ENCODE measurements at places on chromosomes 5 and 9.

GRCh38 chr5:120873083-120873482 is 409.0 kb downstream of the PRR16 start:
- no peak for DNase-seq

GRCh38 chr9:113701774-113702755 is 174.0 kb upstream of the ZNF618 start:
- no peak for DNase-seq

DNA sequence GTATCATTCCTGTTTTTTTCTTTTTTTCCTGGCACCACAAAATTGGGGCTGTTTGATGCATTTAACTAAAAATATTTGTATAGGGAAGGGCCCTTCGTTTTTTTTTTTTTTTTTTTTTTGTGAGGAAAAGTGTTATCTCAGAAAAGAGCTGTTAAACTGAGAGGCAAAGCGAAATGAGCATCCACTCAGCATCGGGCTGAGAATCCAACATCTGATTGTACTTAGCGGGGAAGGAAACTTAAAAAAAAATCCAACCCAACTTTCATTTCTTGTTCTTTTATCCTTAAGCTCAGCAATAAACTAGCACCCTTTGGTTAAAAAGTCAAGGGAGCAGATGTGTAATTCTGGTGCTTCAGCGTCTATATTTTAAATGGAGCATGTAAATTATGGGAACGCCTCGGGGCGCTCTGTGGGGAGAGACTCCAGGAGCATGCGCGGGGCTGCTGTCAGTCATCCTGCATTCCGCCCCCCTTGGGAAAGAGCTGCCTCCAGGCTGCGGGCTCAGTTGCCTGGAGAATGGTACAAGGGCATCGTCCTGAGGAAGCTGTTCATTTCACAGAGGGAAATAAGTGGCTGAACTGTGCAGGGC is 33.3 kb downstream of the DMRT2 start:
- DNase-seq: peak; percentile 61

DNA sequence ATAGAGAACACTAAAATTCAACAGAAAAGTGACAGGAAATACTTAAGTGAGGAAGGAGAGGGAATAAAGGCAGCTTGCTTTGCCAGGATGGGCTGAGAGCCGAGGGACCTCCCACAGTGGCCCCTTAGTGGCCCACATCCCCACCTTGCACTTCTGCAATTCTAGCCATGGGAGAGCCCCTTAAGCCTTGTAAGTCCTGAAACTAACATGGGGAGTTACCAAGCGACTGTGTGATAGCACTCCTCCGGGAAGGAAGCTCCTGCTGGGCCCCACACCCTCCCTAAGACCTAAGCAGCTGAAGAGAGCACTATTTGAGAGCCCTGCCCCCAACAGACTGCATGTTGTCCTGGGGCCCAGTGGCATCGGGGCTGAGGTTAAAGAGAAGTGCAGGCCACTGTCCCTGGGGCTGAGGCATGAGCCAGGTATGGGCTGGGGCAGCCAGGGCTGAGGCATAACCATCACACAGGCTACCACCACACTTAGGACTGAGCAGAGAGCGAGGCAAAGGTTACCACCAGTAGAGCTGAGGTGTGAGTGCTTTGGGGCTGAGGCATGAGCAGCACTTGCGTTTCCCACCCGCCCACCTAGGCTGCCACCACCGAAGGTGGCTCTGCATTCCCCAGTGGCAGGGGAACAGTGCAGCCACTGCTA is 301.8 kb upstream of the TRPC7 start:
- DNase-seq: no peak

DNA sequence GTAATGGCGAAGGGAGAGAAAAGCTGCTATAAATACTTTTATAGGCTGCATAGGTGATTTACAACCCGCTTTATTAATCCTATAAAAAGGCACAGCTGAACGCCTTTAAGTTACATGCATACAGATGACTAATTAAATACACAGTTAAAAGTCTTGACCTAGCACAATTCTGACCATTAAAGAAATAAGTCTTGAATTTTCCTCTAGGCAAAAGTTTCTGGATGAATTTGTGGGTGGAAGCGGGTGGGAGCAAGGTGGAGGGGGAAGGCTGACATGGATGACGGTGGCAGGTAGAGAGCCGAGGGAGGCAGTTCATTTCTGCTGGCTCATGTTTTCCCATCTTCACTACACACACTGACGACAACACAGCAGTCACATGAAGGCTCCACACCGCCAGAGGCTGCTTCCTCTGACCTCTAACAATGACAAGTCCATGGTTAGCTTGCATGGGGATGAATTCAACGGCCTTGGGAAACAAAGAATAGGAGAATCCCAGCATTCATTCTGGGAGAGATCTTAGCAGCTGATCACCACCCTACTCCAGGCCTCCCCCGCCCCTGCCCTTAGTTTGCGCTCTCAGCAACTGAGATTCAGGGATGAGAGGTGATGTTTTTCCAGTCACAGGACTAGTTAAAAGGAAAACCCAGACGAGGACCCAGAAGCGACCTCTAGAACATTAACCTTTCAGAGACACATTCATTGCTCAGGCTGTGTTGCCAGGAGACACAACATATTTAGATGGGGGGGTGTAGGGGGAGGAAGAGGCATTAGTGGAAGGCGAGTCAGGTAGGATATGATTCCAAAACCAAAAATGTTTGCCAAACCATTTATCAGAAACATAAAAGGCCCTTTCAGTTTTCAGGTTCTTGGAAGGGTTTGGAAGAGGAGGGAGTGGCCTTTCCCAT is 329.3 kb downstream of the PIK3R1 start:
- peak; percentile 36 for DNase-seq

DNA sequence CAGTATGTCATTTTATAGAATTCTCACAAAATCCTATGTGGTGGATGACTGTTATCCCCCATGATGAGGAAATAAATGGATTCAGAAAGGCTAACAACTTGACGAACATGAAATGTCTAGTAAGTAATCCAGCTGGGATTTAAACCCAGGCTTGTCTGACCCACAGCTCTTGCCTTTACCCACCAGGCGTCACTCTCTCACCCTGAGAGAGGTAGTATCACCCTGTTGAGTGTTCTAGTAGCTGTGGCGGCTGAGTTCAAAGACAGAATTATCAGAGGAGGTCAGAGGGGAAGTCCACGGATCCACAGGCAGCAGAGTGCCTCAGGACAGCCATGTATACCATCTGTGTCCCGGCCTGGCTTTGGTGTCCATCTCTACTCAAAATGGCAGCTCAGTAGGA is 113.8 kb downstream of the ZNF462 start:
- no peak for DNase-seq

GRCh38 chr5:74943905-74944304 is 77.7 kb upstream of the FAM169A start:
- no peak for DNase-seq

GRCh38 chr5:81205058-81205457 is 28.1 kb upstream of the CKMT2 start:
- no peak for DNase-seq

DNA sequence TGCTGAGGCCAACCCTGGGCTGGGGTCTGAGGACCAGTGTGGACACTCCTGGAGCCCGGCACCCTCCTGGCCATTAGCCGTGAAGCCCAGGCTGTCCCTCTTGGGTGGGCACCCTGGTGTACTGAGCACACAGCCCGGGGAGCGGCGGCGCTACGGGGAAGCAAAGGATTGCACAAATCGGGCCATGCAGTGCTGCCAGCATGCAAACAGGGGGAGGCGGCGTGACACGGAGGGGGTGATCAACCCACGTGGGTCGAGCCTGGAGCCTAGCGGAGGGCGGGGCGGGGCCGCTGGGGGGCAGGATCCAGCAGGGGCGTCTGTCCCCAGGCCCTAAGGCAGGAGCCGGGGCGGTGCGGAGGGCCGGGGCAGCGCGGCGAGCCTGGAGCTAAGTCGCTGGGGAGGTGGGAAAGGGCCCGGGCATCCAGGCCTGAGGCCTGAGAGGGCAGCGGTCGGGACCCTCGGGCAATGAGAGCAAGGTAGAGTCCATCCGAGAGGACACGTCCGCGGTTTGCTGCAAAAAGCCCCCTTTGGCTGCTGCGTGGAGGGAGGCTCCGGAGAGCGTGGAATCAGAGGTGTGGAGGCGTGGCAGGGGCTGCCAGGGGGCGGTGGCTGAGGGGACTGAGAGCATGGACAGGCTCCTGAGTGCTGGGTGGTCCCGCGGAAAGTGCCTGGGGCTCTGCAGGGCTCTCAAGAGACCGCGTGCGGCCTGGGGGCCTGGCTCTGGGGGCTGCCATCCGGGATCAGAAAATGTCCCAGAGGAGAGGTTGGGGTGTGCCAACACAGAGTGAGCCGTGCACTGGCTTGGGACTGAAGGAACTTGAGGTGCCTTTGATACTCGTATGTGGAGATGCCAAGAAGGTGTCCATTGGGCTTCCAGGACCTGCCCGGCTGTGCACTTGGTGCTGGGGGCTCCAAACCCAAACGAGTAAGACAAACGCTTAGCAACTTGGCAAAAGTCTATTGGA is 94.2 kb downstream of the BARX1 start:
- DNase-seq: no peak

- DNase-seq: no peak
Observed at GRCh38 chr9:130207241-130207992, 35.2 kb downstream of the NCS1 start.

DNA sequence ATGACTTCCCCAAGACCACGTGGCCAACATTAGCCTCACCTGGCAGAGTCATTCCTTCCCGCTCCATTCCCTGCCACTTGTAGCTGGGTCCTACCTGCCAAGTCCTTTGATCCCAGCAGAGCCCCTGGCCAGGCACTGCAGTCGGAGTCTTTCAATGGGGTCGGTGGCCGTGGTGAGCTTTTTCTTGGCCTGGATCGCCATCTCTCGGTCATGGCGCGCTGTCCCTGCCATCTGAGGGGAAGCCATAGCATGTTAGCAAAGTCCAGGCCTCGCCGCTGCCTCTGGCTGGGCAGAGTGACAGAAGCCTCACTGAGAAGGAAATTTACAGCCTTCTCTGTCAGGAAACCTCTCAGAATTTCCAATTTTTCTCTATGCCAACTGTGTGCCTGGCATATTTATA is 17.5 kb downstream of the CAPSL start:
- no peak for DNase-seq

GRCh38 chr9:696332-697323 is 144.9 kb upstream of the DMRT1 start:
- no peak for DNase-seq

- no peak for DNase-seq
Observed at GRCh38 chr5:114716955-114717354, 355.1 kb downstream of the KCNN2 start.

- no peak for DNase-seq
Observed at GRCh38 chr9:21316860-21317259, 11.7 kb upstream of the IFNA5 start.

GRCh38 chr9:70125621-70126263 is 82.1 kb downstream of the MAMDC2 start:
- DNase-seq: no peak

- DNase-seq: no peak
Observed at GRCh38 chr5:31196309-31196708, 2.8 kb downstream of the CDH6 start.

DNA sequence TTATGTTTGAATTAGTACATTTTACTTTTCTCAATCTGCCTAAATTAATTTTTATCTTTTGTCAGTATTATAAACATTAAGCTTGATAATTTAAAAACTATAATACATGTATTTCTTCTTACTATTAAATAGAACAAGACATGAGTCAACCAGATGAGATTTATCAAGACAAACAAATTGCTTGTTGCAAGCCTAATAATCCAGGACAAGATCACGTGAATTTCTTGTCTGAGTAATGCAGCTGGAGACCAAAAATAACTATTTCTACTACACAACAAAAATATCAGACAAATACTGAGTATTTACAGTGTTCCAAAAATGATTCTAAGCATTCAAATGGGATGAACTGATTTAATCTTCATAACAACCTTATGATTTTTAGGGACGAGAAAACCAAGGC is 339.1 kb upstream of the PRR16 start:
- DNase-seq: no peak

DNA sequence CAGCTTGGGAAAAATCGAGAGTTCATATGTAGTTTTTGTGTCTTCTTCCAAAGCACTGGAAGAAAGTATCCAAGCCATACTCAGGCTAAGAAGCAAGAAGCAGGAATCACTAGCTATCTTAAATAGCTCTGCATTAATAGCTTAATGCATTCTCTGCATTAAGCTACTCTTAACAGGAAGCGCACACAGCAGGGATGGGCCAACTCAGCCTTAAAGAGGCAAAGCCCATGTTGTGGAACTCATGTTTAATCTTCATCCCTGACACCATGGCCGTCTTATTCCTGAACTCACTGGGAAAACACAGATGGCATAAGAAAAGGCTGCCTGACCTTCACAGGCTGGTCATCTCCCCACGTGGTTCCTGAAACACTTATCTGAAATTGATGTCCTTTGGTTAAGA is 18.7 kb upstream of the ICE1 start:
- DNase-seq: no peak

GRCh38 chr5:39674209-39675082 is 249.7 kb upstream of the DAB2 start:
- DNase-seq: no peak

Data from colonic mucosa (tissue), 4 donors.